ENCODE measurements at places on chromosomes 7 and 10. TPM values are rescaled to one million over a fixed set of nuclear protein-coding genes. Genes with fewer than 3 reads are reported as not detected.

- peaks cover 68% of the 10 kb centered on the region for H3K36me3 ChIP-seq
- H3K27me3 ChIP-seq = no peaks in the 10 kb centered on the region
- H3K4me3 ChIP-seq = peak overlapping the region; percentile 75
- peak overlapping the region; percentile 90 for H3K27ac ChIP-seq
- DNase-seq = no peak
Measured at GRCh38 chr10:101986624-101986971, 69.4 kb downstream of the ARMH3 start.

The SH2D4B gene
- total RNA-seq = 0.07 TPM

The VSIR gene
- total RNA-seq = 21.4 TPM

The STEAP1B gene
- total RNA-seq = 117 TPM

The STOX1 gene
- total RNA-seq = 0.10 TPM

All from activated B cell treated with CpG ODN at 0.5 μM for 24 hours (primary cell).